ENCODE measurements at places on chromosomes 11 and 22. TPM values are rescaled to one million over a fixed set of nuclear protein-coding genes. Genes with fewer than 3 reads are reported as not detected.
A peak's percentile ranks its signal among the peaks of the same experiment; 100 is the strongest.

Gene CST6
- not detected for total RNA-seq

Gene CASP5
- not detected for total RNA-seq

DNA sequence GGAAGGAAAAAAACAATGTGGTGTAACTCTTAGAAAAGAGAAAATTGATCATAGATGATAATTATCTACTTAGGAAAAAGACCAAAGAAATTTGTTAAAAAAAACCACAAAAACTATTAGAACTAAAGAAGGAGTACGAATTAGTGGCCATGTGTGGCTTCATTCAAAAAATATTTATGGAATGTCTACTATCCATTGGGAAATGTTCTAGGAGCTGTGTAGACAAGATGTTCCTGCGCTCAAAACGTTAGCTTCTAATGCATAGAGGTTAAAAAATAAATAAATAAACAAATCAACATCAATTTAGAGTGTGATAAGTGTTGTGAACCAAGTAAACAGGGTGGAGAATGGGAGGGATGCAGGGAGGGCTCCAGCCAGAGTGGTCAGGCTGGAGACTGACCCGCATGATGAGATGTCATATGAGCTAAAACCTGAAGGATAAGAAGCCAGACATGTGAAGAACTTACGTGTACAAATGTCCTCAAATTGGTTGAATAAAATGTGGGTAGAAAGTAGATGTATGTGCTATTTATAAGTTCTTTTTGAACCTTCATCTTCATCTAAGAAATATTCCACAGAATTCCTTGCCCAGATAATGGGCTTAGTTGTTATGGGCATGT lies 4.3 kb upstream of the EXPH5 start:
- DNase-seq = no peak

DNA sequence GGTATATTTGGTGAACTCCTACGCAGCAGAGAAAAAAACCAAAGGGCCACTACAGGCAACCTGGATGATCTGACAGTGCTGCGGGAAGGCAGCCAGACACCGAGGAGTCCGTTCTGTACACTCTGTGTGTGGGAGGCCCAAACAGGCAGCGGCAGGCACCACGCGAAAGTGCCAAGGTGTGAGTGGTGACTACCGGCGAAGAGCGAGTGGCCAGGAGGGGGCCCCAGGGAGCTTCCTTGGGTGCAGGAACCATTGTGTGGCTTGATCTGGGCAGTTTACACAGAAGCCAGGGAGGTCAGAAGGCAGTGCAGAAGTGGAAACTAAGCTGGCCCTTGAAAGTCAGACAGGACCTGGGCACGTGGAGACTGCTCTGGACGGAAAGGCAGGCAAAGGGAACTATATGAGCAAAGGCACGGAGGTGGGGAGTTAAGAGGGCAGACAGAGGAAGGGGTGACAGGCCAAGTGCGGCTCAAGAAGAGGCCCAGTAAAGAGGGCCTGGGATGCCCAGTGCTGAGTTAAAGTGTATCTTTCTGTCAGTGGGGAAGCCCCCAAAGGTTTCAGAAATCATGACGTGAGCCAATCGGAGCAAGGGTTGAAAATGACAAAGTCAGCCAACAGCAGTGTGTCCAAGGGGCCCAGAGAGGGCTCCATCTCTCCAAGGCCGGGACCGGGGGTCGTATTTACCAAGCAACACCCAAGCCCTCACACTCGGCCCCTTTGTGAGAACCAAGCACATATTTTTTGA lies 10.6 kb downstream of the TMEM184B start:
- DNase-seq = peak; percentile 47

DNA sequence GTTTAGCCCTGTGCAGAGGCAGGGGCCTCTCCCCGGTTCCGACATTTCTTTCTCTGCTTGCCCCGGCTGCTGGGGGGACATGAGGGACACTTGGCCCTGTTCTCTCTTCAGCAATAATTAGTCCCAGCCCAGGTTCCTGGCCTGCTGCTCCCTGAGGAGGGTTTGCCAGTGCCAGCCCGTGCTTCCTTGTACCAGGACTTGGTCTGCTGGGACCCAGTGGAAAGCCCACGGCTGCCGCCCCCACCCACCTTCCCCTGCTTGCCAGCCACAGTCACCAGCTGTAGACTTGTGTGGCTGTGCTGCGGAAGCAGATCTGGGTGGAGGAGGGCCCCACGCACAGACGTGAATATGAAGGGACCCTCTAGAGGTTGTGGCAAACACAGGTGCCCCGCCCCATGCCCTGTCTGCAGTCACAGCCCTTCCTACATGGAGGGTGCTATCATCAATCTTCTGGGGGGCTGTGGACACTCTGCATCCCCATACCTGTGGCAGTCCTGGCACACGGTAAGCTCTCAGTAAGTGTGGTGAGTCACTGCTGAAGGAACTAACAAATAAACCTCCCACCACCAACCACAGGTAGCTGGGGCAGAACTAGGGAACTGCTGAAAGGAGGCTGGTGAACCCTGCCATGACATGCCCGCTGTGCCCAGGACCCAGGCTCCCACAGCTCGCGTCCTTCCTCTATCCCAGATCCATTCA lies 949 bp downstream of the TP53AIP1 start:
- no peak for DNase-seq

DNA sequence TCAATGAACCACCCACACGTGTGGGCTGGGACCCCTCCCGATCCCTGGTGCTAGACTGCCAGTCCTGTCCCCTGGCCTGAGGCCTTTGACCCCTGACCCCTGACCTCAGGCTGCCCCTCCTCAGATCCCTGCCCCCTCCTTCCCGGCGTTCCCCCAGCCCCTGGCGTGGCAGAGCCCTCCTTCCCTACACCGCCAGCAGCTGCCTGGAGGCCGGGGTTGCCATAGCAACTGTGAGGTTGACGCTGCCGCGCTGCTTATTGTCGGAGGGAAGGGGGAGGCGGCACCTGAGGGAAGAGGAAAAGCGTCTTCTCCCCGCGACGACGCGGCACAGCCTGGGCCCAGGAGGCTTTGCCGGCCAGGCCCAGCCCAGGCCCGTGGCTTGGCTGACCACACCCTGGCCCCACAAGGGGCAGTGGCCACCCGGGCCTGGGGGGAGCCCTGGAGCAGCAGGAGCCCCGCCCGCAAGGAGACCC lies 32.6 kb downstream of the SHANK3 start:
- DNase-seq = no peak

GRCh38 chr11:1049431-1049891 lies 12.9 kb upstream of the MUC6 start:
- no peak for DNase-seq

DNA sequence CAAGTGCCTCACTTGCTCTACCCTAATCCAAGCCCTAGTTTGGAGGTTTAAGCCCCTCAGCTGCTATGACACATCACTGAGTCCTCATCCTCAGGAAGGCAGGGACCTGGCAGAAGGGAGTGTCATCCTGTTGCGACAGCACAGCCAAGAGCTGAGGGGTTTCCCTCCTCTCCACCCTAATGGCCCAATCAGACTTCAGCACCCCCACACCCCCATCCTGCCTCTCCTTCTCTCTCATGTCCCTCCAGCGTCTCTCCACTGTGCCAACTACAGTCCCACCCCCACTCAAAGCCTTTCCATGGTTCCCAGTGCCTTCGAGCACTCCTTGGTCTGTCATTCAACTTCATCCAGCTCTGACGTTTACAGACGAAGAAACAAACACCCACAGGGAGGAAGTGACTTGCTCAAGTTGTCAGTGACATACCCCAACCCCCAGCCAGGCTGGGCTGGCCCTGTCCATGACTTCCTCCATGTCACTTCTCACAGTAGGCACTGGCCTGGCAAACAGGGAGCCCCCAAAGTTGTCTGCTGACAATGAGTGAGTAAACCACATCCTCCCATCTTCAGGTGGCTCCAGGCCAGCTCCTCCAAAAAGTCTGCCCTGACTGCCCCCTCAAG lies 15.6 kb downstream of the ARAP1 start:
- DNase-seq = peak; percentile 69

GRCh38 chr11:93737904-93738612 lies 3.2 kb downstream of the TAF1D start:
- DNase-seq = no peak
